ENCODE measurements at places on chromosomes 3 and 15.

- DNase-seq: no peak
These were observed 88.3 kb upstream of the ACP3 start for GRCh38 chr3:132228923-132229322.

DNA sequence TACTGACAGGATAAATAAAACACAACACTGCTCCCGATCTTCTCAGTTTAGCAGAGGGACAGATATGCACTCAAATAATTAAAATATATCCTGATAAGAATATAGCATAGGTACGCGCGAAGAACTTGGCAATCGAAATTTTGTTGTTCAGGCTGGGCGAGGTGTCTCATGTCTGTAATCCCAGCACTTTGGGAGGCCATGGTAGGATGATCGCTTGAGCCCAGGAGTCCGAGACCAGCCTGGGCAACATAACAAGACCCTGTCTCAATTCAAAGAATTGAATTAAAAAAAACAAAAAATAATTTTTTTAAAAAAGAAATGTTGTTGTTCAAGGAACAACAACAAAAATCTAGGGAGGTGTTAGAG is 7.6 kb downstream of the B2M start:
- no peak for DNase-seq

- DNase-seq: no peak
These were observed 468.2 kb downstream of the PLOD2 start for GRCh38 chr3:145692751-145693150.

- DNase-seq: no peak
These were observed 3.0 kb upstream of the LPP start for GRCh38 chr3:188150982-188151381.

- no peak for DNase-seq
These were observed 140.7 kb upstream of the RARB start for GRCh38 chr3:25287291-25287884.

DNA sequence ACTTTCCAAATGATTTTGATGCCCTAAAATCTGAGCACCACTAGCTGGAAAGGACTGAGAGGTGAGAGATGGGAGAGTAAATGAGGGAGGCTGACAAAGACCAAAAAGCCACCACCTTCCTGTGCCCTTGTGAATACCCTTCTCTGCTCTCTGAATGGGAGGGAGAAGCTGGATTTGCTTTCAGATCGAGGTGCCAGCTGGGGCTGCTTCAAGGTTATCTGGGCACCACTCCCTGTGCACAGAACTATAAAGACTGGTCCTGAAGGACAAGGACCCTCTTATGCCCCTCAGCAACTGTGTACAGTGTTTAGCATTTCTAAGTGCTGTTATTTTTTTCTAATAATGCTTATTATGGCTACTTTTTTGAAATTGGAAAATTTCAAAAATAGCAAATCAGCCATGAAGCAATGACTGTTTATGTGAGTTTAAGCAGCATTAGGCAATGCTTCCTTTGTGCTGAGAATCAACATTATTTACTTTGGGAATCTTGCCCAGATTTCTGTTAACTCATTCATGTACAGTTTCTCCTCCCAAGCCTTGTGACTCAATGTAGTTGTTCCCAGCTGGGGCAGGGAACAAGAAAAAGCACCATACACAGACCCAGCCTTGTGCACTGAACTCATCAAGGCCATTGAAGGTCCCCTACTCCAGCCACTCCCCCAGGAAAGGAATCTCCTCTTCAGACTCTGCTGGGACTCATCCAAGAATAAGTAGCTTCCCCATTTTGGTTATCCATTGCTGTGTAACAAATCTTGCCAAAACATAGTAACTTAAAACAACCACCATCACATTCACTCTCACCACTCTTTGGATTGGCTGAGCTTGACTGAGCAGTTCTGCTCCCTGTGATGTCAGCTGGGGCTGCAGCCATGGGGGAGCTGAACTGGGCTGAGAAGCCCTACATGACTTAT is 37.3 kb upstream of the CDV3 start:
- DNase-seq: no peak

GRCh38 chr3:113606539-113607218 is 74.3 kb downstream of the SIDT1 start:
- DNase-seq: peak; percentile 1

- no peak for DNase-seq
These were observed 28.5 kb downstream of the SLC6A6 start for GRCh38 chr3:14430706-14431451.

- no peak for DNase-seq
These were observed 642.4 kb downstream of the GOLGA6L6 start for GRCh38 chr15:19899021-19899824.

- no peak for DNase-seq
These were observed 51.1 kb downstream of the MAP2K5 start for GRCh38 chr15:67593562-67593961.

DNA sequence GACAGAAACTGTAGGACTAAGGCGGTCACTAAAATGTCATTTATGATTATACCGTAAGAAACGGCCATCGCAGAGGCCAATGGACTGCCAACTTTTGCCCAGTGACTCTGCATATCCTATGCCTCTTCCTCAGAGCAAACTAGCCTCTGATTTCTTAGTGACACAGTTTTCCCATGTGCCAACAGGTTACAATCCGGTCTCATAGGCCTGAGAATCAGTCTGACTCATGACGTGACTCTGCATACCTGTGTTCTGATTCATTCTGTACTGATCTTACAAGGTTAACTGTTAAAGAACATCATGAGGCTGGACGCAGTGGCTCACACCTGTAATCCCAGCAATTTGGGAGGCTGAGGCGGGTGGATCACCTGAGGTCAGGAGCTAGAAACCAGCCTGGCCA is 17.8 kb downstream of the RUBCN start:
- DNase-seq: no peak

- DNase-seq: no peak
These were observed 211.9 kb upstream of the TRIM42 start for GRCh38 chr3:140465988-140466387.

DNA sequence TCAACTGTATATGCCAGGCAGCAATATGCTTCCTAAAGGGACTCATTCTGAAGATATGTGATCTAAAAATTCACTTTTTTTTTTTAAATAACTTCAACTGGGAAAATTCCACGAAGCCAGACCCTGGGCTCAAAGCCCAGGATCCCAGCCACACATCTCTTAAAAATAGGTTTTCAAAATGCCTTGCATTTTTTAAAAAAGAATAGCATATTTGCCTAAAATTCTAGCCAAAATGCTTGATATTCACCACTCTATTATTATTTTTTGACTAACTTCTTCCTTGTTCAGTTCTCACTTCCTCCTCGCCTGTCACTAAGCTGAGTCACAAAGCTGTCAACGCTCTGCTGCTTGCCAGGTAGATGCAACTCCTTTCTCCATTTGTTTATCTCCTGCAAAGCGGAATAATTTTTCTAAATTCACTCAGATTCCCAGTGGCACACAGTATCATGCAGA is 28.0 kb upstream of the VGLL4 start:
- no peak for DNase-seq

GRCh38 chr15:85326291-85326690 is 54.1 kb upstream of the AKAP13 start:
- no peak for DNase-seq

DNA sequence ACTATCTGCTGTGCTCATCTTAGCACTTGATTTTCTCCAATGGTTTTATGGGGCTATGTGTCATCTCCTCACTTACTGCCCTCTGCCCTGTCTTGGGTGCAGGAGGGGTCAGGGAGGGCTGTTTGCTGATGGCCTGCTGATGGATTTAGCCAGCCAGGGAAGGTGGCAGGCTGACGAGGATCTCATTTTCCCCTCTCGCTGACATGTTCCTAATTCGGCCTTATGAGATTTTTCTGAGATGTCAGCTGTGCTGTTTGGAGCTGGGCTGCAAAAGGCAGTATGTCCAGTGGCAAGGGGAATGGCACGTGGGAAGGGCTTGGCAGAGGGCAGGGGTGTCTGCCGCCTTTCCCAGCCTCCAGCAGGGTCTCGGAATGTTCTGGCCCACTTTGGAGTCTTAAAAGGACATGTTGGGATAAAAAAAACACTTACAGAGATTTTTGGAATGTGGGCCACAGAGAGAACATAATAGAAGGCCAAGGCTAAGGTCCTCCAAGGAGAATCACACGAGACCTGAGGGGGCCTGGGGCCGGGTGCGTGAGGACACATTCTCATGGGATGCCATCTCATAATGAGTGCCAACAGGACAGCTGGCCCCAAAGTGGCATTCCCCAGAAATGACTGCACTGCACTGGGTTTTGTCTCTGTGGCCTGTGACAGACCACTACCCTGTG is 303.8 kb downstream of the TLE3 start:
- DNase-seq: no peak

DNA sequence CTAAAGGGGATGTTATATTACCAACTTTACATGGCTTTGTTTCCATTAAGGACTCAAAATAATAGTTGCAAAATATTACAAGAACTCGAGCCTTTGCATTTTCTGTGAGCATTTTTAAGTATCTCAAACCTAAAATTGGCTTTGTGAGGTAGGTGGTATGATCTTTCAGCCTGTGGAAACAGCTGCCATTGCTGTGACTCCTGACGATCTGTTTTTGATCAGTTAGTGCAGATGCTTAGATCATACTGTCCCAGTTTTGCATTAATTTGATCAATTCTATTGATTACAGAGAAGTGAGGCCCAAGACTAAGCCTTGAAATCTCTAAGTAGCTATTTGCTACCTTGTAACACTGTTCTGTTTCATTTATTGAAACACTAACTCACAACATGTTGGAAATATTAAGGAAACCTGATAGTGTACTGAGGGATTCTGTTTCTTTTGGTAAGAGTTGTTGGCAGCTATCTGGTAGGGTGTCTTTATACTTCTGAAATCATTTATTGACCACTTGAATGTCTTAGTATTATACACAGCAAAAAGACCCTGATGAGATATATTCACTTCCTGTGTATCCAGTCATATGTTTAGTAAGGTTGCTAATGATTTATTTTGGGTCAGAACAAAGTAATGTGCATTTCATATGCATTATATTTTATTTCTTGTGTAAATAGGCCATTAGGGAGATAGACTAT is 14.8 kb downstream of the SKIL start:
- DNase-seq: no peak

DNA sequence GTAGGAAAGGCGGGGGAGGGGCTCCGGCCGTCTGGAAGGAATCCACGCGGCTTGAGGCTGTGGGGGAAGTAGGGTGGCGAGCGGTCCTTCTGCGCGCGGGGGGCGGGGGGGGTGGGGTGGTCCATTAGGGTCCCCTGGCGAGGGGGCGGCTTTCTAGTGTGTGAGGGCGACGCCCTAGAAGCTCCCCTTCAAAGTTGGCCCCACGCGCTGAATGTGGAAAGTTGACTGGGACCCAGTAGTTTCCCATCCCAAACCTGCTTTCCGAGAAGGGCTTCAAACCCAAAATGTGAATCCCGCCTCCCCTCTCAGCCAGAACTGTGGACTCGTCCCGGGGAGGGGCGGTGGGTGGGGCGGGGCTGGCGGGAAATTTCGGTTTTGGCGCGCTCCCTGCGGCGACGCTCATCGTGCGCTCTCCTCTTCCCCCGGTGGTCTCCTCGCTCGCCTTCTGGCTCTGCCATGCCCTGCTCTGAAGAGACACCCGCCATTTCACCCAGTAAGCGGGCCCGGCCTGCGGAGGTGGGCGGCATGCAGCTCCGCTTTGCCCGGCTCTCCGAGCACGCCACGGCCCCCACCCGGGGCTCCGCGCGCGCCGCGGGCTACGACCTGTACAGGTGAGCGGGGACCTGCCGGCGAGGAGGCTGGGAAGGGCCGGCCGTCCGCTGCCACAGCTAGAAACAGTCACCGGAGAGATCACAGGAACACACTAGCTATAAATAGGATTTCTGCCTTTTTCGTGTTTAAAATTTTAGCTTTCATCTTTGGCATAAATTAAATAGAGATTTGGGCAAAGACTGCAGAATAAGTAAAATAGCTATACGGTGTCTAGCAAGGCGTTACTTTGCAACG is 790 bp downstream of the DUT start:
- DNase-seq: peak; percentile 74

- DNase-seq: no peak
These were observed 227.6 kb upstream of the BHLHE40 start for GRCh38 chr3:4751502-4752101.

- no peak for DNase-seq
These were observed 559.4 kb downstream of the NR2F2 start for GRCh38 chr15:96889734-96890480.

- no peak for DNase-seq
These were observed 56.0 kb upstream of the PLSCR4 start for GRCh38 chr3:146306656-146307455.

GRCh38 chr3:144763878-144764454 is 792.3 kb downstream of the DIPK2A start:
- no peak for DNase-seq

DNA sequence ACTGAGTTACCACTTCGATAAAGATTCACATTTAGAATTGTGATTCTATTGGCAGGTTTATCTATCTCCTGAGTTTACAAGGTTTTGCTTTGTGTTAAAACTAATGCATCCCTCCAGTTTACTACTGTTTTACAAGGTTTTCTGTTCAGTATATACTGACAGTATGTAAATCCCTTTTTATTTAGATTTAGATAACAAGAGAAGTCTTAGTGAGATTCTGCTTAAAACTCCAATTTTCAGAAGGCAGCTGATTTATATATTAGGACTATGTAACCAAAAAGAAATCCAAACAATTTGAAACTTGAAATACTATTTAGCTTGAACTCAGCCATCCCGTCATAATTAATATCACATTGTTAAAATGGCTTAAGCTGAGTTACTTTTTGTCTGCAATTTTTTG is 619.2 kb downstream of the NAALADL2 start:
- no peak for DNase-seq

DNA sequence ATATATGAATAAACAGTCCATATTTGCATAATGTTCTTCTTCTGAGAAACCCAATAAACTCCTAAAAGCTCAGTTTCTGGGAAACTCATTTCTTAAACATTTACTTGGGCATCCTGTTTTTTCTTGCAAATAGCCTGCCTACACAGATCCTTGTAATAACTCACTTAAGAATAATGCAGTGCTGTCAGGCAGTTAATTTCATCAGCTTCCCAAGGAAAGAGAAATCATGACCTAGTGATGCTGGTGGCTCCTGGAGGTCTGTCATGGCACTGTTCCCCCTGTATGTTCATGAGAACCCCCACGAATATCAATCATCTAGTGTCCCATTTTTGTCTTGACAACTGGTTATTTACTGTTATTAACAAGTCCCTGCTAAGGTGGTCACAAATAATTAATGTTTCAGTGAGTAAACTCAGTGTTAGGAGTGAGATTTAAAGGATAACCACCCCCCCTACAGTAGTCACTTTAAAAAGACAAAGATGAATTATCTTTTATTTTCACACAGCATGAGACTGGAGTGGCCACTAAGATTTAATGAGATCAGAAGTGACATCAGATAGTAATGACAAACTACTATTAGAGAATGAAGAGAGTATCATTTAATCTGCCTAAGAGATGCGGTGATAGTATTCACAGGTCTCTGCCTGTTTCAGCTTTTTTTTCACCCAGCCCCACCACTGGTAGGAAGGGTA is 279.5 kb upstream of the NECTIN3 start:
- DNase-seq: no peak

- no peak for DNase-seq
These were observed 14.9 kb upstream of the TBC1D23 start for GRCh38 chr3:100245927-100246326.

- no peak for DNase-seq
These were observed 42.9 kb upstream of the ZNF710 start for GRCh38 chr15:89958107-89958805.
